ENCODE measurements at places on chromosomes 4 and X. TPM values are rescaled to one million over a fixed set of nuclear protein-coding genes. Genes with fewer than 3 reads are reported as not detected.

DNA sequence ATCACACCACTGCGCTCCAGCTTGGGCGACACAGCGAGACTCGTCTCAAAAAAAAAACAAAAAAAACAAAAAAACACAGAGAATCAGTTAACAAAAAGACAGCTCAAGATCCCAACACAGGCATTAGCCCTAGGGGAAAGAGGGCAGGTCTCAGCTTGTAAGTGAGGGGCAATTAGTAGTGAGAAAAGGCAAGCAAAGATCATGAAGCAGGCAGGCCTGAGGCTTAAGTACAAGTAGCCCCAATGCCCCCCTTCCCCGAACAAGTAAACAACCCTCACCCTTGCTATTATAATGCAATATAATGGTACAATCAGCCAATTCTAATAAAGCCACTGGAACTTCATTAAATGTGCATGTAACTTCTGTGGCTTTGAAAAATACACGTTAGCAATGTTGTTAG is 17.0 kb downstream of the ADGRA3 start:
- H3K27me3 ChIP-seq, result no peaks in the 10 kb centered on the region
- H3K4me1 ChIP-seq, result no peaks in the 10 kb centered on the region
- no peak overlapping the region for H3K4me3 ChIP-seq
- H3K27ac ChIP-seq, result no peak overlapping the region

DNA sequence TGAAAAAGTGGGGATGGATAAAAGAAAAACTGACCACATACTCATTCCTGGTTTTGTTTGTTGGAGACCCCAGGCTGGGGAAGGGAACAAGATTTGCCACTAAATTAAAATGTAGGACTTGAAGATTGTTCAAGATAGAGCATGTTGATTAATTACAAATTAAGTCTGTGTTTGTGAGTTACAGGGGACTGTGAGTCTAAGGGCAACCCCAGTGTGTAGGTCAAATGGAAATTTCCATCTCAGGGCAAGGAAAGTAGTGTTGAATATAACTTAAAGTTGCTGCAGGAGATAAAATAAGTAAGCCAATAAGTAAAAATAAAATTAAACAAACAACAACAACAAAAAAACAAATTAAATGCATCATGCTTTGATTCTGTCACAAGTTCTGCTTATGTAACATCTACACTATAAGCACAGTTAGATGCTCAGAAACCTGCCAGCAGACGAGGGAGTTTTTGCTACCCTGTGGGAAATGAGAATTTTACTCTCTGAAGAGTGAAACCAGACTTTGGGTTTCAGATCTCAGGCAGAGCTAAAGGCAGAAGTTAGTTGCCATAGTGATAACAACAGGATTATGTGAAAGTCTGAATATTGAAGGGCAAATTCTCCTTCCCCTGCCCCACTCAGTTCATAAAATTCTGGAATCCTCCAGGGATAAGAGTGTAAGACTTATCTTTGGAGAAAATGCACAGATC is 352.3 kb downstream of the GRXCR1 start:
- DNase-seq, result no peak
- H3K27me3 ChIP-seq, result no peaks in the 10 kb centered on the region
- no peak overlapping the region for H3K4me3 ChIP-seq
- H3K36me3 ChIP-seq, result no peaks in the 10 kb centered on the region
- no peak overlapping the region for H3K27ac ChIP-seq

GRCh38 chr4:28386776-28387175 is 1526.1 kb downstream of the STIM2 start:
- no peaks in the 10 kb centered on the region for H3K36me3 ChIP-seq
- H3K4me1 ChIP-seq, result no peaks in the 10 kb centered on the region
- no peak for DNase-seq
- H3K4me3 ChIP-seq, result no peak overlapping the region

GRCh38 chr4:172142281-172142741 is 329.1 kb downstream of the GALNTL6 start:
- H3K27me3 ChIP-seq, result no peaks in the 10 kb centered on the region
- H3K4me3 ChIP-seq, result no peak overlapping the region
- H3K4me1 ChIP-seq, result no peaks in the 10 kb centered on the region

- H3K36me3 ChIP-seq, result no peaks in the 10 kb centered on the region
- no peak overlapping the region for H3K27ac ChIP-seq
- H3K27me3 ChIP-seq, result no peaks in the 10 kb centered on the region
- H3K4me1 ChIP-seq, result peaks cover 7% of the 10 kb centered on the region
- no peak overlapping the region for H3K4me3 ChIP-seq
- peak; percentile 19 for DNase-seq
These were observed 112.3 kb downstream of the NYX start for GRCh38 chrX:41559235-41560052.

GRCh38 chr4:142493255-142494110 is 352.6 kb downstream of the INPP4B start:
- no peaks in the 10 kb centered on the region for H3K27me3 ChIP-seq
- H3K27ac ChIP-seq, result no peak overlapping the region
- no peak overlapping the region for H3K4me3 ChIP-seq
- H3K36me3 ChIP-seq, result no peaks in the 10 kb centered on the region
- no peaks in the 10 kb centered on the region for H3K4me1 ChIP-seq

GRCh38 chr4:154908168-154908567 is 127.1 kb downstream of the RBM46 start:
- no peak overlapping the region for H3K27ac ChIP-seq
- no peak for DNase-seq
- no peaks in the 10 kb centered on the region for H3K36me3 ChIP-seq

DNA sequence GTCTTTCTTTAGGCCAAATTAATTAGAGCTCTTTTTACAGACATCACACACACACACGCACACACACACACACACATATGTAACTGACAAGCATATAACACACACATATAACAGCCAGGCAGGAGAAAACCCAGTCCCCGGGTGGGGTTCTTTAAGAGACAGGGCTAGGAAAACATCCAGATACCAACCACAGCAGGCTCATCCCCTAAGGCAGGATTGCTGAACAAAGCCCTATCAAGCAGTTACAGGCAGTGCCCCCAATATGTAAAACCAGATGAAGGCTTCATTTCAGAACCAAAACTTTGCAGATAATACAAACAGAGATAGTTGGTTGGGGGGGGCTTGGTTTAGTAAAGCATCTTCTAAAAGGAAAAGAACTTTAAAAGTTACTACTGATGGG is 18.0 kb upstream of the FAM47E start:
- H3K4me1 ChIP-seq, result no peaks in the 10 kb centered on the region
- H3K27me3 ChIP-seq, result no peaks in the 10 kb centered on the region
- peak overlapping the region; percentile 59 for H3K27ac ChIP-seq
- DNase-seq, result no peak

DNA sequence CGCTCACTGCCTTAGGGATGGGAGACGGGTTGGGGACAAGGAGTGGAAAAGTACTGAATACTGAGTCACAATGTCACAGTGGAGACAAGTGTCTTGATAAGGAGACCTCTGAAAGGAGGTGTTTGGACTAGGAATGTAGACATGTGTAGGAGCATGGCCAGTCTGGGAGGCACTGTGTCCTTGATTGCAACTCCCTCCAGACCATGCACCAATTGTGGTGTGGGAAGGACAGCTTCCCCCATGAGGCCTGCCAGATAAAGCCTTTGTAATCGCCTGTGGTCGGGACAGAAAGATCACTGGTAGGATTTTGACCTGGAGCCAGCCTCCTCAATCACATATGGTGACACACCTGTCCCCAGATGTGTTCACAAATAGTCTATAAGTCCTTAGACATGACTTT is 64.1 kb downstream of the USP38 start:
- H3K27ac ChIP-seq, result no peak overlapping the region
- H3K4me1 ChIP-seq, result no peaks in the 10 kb centered on the region
- H3K36me3 ChIP-seq, result no peaks in the 10 kb centered on the region
- H3K4me3 ChIP-seq, result no peak overlapping the region
- no peak for DNase-seq

GRCh38 chr4:162535121-162535520 is 371.3 kb upstream of the FSTL5 start:
- DNase-seq, result no peak
- H3K4me3 ChIP-seq, result no peak overlapping the region
- H3K4me1 ChIP-seq, result no peaks in the 10 kb centered on the region
- H3K36me3 ChIP-seq, result no peaks in the 10 kb centered on the region
- no peaks in the 10 kb centered on the region for H3K27me3 ChIP-seq
- no peak overlapping the region for H3K27ac ChIP-seq

DNA sequence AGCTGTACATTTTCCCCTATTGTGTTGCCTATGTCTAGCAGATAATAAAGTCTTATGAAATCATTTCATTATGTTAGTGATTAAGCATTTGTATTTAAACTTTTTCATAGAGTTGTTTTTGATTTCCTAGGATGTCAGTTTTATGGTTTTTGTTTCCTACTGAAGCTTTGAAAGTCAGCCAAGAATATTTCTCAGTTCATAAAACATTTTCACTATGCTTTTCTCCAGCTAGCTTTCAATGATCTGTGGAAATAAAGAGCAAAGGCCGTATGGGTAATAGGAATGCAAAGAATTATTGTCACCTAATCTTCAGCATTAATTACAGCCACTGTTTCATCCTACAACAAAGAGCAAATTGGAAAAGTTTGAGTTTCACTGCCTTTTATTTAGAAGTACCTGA is 145.7 kb upstream of the NUDT6 start:
- H3K36me3 ChIP-seq, result no peaks in the 10 kb centered on the region
- no peak for DNase-seq
- H3K27ac ChIP-seq, result no peak overlapping the region
- H3K4me3 ChIP-seq, result no peak overlapping the region
- H3K27me3 ChIP-seq, result no peaks in the 10 kb centered on the region
- H3K4me1 ChIP-seq, result no peaks in the 10 kb centered on the region

DNA sequence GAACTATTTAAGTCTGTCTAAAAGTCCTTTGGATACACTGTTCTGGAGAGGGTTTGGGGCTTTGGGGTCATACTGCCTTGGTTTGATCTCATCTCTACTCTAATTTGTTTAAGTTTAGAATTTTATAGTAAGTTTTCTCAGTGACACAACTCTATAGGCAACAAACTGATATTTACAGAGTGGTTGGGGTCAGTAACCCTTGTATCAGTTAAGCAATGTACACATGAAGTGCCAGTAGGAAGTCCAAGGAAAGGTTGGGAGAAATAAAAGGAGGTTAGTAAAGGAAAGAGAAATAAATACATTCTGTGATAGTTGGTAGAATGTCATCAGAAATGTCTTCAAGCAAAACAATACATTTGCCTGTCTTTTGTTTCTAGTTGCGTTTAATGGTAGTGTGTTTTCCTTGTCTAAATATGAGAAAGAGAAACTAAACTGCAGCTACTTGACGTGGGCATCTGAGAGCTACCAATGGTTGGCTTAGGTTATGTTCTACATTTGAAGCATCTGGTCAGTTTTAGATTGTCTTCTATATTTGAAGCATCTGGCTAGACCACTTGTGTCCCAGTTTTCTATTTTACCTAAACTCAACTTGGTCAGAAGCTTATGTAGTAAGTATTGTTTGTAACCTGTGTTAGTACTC is 6.9 kb downstream of the ATP7A start:
- H3K27me3 ChIP-seq, result no peaks in the 10 kb centered on the region
- peaks cover 26% of the 10 kb centered on the region for H3K4me1 ChIP-seq
- no peak for DNase-seq
- peak overlapping the region; percentile 15 for H3K4me3 ChIP-seq
- H3K36me3 ChIP-seq, result no peaks in the 10 kb centered on the region

GRCh38 chrX:105468741-105469140 is 248.2 kb upstream of the TEX13A start:
- DNase-seq, result no peak
- no peaks in the 10 kb centered on the region for H3K4me1 ChIP-seq
- H3K27ac ChIP-seq, result no peak overlapping the region

DNA sequence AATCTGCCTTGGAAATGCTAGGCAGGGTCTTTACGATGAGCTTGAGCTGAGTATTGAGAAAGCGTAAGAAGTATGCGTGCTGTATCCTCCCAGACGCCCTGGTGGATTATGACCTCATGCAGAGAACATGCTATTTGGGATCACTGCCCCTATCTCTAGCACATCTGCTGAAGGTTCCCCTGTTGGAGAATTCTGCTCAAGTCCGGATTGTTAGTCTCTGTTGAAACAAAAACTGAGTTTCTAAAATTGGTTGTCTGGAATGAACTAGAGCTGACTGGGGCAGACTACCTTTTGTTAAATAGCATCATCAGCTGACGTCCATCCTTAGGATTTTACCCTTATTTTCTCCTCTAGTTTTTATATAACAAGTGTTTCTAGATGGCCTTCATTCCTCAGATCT is 7.5 kb downstream of the FHDC1 start:
- DNase-seq, result no peak
- H3K4me3 ChIP-seq, result no peak overlapping the region
- H3K27me3 ChIP-seq, result peaks cover 3% of the 10 kb centered on the region

DNA sequence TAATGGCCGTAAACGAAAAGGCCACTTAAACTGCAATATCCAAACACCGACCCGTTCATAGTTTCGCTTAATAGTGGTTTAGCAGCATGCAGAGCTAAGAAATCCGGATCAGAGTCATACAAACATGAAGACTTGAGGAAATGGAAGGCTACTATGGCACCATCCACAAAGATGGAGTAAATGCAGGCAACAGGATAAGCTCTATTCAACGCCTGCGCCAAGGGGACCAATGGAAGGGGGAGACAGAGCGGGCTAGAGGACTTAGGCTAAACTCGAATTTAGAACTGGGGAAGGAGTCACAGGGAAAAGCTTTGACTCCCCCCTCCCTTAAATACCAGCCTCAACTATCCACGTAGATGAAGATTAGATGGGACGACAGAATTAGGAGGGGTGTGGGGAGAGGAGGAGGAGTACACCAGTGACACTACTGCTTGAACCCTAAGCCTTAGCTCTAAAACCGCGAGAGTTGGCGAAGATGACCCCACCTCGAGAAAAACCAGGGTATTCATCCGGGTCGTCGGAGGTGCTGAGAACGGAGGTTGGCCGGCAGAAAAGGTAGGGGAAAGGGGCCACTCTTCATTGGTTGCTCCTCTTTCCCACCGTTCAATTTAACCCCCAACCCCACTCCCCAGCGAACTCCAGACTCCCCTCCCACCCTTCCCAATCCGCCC is 3.5 kb downstream of the HUWE1 start:
- peak overlapping the region; percentile 72 for H3K4me3 ChIP-seq
- peak; percentile 25 for DNase-seq
- H3K27me3 ChIP-seq, result no peaks in the 10 kb centered on the region
- peaks cover 40% of the 10 kb centered on the region for H3K4me1 ChIP-seq
- no peaks in the 10 kb centered on the region for H3K36me3 ChIP-seq

- no peak overlapping the region for H3K4me3 ChIP-seq
- no peak overlapping the region for H3K27ac ChIP-seq
- H3K4me1 ChIP-seq, result no peaks in the 10 kb centered on the region
- H3K36me3 ChIP-seq, result no peaks in the 10 kb centered on the region
These were observed 4.2 kb upstream of the NDST4 start for GRCh38 chr4:115117651-115118050.

DNA sequence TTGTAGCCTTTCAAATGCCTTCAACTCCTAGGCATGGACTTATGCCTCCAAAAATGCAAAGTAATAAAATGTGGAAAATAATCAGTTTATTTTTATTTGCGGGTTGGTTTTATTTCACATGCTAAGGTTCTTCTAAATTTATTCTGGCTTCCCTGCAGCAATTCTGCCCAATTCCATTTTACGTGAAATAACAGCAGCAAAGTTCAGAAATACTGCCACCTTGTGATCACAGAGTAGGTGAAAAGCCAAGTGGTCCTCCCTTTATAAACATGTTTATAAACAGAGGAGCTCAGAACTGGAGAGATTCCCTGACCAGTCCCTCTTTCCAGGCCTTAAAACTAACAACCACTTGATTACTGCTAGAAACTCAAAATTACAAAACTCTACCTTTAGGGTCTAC is 14.7 kb upstream of the DCHS2 start:
- H3K27me3 ChIP-seq, result peaks cover 3% of the 10 kb centered on the region
- DNase-seq, result no peak
- H3K36me3 ChIP-seq, result no peaks in the 10 kb centered on the region

The GLRA3 gene
- not detected for polyA plus RNA-seq

The LYAR gene
- 187 TPM for polyA plus RNA-seq

The PCDH7 gene
- not detected for polyA plus RNA-seq

The G3BP2 gene
- 115 TPM for polyA plus RNA-seq

The RGN gene
- not detected for polyA plus RNA-seq

The LRP2BP gene
- 0.59 TPM for polyA plus RNA-seq

The NAP1L3 gene
- polyA plus RNA-seq, result 4.7 TPM

The XK gene
- not detected for polyA plus RNA-seq
